Cardiac septum (tissue), 1 donor: ENCODE measurements at places on chromosomes 11 and 22. TPM values are rescaled to one million over a fixed set of nuclear protein-coding genes. Genes with fewer than 3 reads are reported as not detected.

DNA sequence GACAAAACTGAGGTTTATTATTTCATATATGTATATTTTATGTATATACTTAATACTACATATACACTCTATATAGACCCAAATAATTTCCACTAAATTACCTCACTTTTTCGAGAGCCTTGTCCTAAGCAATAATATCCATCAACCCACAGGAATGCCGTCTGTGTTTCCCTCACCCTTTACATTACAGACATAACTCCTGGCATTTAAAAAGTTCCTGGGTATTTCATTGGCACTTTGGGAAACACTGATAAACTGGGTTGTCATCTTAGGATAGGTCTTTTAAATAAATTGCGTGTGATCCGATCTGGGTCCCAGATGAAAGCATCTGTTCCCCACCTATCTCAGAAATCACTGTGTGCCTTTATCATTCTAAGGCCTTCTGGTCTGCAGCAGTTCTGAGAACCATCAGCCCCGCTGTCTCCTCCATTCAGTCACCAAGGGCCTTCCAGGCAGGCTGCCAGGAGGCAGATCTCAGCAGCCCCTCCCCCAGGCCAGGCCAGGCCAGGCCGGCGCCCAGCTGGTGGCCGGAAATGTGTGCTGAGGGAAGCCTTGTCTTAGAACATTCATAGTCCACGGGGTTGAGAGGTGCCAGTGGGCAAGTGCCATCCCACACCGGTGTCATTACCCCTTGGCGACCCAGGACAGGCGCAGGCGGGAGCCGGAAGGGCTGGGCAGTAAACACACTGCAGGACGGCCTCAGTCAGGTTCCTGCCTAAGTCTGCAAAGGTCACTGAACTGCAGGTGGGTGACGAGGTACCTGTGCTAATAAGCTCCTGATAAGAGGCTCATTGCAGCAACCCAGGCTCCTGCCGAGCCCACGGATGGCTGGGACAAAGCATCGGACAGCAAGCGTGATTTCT, 3.3 kb downstream of the FGF19 start:
- DNase-seq: peak; percentile 78

DNA sequence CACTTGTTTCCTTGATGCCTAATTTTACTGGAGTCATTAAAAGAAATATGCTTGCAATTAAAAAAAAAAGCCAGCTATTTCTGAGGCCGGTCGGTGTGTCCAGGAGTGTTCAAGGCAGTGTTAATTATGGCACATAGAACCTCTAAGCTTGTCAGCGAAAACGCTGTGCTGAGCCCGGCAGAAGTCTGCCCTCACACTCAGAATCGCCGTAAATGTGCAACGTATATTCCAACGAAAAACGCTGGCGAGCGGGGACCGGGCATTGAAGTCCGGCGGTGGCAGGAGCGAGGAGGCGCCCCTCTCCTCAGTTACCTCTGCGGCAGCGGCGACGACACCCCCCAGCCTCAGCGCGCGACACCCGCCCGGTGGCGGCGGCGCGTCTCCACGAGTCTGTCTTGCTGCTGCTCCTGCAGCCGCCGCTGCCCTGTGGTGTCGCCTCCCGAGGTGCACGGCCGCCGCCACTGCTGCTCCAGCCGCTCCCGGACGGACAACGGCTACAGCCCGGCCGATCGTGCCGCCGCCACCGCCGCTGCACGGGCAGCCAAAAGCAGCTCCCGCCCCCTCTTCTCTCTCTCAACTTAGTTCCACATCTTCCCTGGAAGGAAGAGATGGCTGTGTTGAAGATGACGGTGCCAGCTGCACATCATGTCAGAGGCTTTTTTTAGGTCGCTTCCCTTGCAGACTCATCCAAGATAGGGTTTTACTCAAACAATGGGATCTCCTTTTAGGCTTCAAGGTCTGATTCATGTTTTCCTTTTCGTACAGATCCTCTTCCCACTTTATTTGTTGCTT, 56.0 kb downstream of the JAM3 start:
- DNase-seq: no peak

PDGFD gene
- 19.6 TPM for total RNA-seq

LDHAL6A gene
- not detected for total RNA-seq

TMEM45B gene
- 0.11 TPM for total RNA-seq

GRCh38 chr11:14290422-14290821, 68.6 kb downstream of the RRAS2 start:
- no peak for DNase-seq

DNA sequence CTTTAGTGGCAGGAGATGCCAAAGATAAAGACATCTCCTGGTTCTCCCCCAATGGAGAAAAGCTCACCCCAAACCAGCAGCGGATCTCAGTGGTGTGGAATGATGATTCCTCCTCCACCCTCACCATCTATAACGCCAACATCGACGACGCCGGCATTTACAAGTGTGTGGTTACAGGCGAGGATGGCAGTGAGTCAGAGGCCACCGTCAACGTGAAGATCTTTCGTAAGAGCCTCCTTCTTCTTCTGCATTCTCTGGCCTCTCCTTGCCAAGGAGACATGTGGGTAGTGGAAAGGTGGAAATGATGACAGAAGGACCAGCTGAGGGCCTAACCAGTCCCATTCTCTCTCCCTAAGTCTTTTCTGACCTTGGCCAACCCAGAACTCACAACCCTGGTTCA, 110.1 kb upstream of the TTC12 start:
- no peak for DNase-seq

MUC2 gene
- total RNA-seq: 0.03 TPM
